Sigmoid colon (tissue), 7 donors: ENCODE measurements at places on chromosomes 4 and X. TPM values are rescaled to one million over a fixed set of nuclear protein-coding genes. Genes with fewer than 3 reads are reported as not detected.

- H3K4me3 ChIP-seq = no peak overlapping the region
- H3K27ac ChIP-seq = no peak overlapping the region
- H3K4me1 ChIP-seq = no peaks in the 10 kb centered on the region
- no peaks in the 10 kb centered on the region for H3K36me3 ChIP-seq
- H3K27me3 ChIP-seq = no peaks in the 10 kb centered on the region
Observed at GRCh38 chr4:33161202-33161601, 2441.0 kb downstream of the PCDH7 start.

DNA sequence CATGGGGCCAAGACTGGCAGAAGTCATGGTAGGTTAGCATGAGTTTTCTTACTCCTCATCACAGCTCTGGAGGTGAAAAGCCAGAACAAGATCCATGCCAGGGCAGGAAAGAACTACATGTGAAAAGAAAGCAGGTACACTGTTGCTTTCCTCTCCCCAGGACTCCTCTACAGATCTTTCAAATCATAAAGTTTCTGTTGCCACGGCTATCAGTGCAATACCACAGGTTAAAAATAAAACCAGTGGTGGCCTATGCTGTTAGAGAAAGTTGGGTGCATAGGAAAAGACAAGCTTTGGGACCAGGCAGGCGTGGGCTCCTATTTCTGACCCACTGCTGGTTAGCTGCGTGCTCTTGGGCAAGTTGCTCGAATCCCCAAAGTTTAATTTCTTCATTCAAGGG is 81.4 kb downstream of the SH3RF1 start:
- H3K4me1 ChIP-seq = no peaks in the 10 kb centered on the region
- H3K27ac ChIP-seq = no peak overlapping the region
- no peak overlapping the region for H3K4me3 ChIP-seq
- H3K36me3 ChIP-seq = no peaks in the 10 kb centered on the region
- H3K27me3 ChIP-seq = no peaks in the 10 kb centered on the region

The HTRA3 gene
- total RNA-seq = 49.6 TPM

- no peak overlapping the region for H3K4me3 ChIP-seq
- H3K4me1 ChIP-seq = no peaks in the 10 kb centered on the region
- H3K36me3 ChIP-seq = no peaks in the 10 kb centered on the region
Observed at GRCh38 chr4:104860238-104861123, 286.2 kb upstream of the TET2 start.

DNA sequence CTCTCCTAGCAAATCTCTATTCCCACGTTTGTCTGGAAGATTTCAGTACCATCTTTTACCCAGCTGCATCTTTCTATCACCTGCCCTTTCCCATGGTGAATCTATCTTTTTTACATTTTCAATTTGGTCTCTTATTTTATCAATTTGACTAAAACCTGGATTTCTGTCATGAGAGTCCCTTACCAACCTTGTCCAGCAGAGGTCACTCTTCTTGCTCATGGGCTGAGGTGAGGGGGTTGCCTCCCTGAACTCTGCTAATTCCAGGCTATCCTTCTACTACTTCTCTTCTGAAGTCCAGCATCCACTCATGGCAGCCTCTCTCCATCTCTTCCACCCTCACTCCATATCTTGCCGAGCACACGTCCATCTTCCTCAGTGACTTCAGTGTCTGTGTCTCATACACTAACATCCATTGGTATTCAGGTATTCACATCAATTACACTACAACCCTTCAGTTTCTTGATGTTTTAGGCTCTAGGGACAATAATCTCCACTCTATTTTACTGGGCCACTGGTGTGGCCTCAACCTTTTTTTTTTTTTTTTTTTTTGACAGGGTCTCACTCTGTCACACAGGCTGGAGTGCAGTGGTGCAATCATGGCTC is 17.8 kb upstream of the ZNF827 start:
- no peaks in the 10 kb centered on the region for H3K36me3 ChIP-seq
- H3K27me3 ChIP-seq = no peaks in the 10 kb centered on the region
- no peak for DNase-seq
- no peaks in the 10 kb centered on the region for H3K4me1 ChIP-seq
- no peak overlapping the region for H3K27ac ChIP-seq

DNA sequence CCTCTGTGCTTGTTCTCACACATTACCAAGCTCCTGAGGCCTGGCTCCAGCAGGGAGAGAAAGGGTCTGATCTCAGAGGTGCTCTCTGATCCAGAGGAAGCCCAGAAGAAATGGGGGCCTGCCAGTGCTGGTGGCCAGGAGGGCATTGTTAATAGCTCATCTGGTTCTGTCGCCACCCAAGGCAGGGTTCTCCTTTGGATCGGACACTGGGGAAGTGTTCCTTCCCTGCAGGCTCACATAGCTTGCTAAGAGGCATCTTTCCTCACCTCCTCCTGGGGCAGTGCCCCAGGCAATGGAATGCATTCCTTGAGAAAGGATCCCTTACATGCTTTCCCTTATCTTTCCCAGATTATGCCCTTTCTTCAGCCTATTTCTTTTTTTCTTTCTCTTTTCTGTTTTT is 53.8 kb downstream of the RBM47 start:
- H3K27ac ChIP-seq = no peak overlapping the region
- no peaks in the 10 kb centered on the region for H3K36me3 ChIP-seq
- no peak overlapping the region for H3K4me3 ChIP-seq
- peaks cover 6% of the 10 kb centered on the region for H3K4me1 ChIP-seq
- no peaks in the 10 kb centered on the region for H3K27me3 ChIP-seq

DNA sequence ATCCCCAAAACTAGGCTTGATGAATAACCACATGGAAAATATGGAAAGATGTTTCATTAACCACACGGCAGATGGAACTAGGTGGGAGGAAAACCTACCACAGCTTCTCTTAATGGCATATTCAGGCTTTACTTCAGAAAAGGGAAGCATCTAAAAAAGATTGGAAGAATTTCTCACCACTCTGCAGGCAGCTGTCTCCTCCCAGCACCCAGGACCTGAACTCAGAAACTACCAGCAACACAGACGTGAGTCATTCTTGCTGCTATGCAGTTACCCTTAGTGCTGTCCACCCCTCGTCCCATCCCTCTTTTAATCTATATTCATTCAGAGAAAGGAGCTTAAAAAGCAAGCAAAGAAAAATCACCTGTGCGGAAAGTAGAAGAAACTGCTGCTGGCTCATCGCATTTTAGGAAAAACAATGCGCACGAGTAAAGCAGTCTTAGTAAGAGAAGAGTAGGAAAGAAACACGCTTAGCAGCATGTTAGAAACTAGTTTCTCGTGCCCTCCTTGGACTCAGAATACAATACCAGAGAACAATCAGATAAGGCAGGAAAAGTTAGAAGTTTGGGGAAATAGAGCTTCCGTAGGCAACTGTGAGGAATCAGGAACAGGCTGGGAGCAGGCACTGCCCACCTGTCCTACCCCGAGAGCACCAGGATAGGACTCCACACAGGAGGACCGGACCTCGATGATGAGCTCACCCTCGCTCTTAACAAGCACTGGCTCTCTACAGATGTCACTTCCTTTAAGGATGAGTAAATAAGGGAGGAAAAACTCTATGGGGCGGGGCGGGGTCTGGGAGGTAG is 48.1 kb upstream of the ENPP6 start:
- DNase-seq = no peak
- H3K27ac ChIP-seq = no peak overlapping the region
- no peak overlapping the region for H3K4me3 ChIP-seq
- H3K4me1 ChIP-seq = peaks cover 8% of the 10 kb centered on the region

The CYBB gene
- total RNA-seq = 28.5 TPM

- H3K27ac ChIP-seq = no peak overlapping the region
- H3K27me3 ChIP-seq = no peaks in the 10 kb centered on the region
- no peaks in the 10 kb centered on the region for H3K36me3 ChIP-seq
- H3K4me3 ChIP-seq = no peak overlapping the region
- no peaks in the 10 kb centered on the region for H3K4me1 ChIP-seq
- DNase-seq = no peak
Observed at GRCh38 chr4:1784789-1785591, 8.1 kb upstream of the FGFR3 start.

- no peaks in the 10 kb centered on the region for H3K4me1 ChIP-seq
- no peaks in the 10 kb centered on the region for H3K27me3 ChIP-seq
- H3K36me3 ChIP-seq = no peaks in the 10 kb centered on the region
- H3K4me3 ChIP-seq = no peak overlapping the region
- no peak overlapping the region for H3K27ac ChIP-seq
Observed at GRCh38 chrX:16666541-16666940, 16.6 kb downstream of the S100G start.

The DMD gene
- total RNA-seq = 183 TPM

The ADGRL3 gene
- 6.9 TPM for total RNA-seq

The SERTM2 gene
- total RNA-seq = 1.4 TPM

GRCh38 chrX:82648062-82648461 is 860.0 kb upstream of the POU3F4 start:
- H3K27me3 ChIP-seq = no peaks in the 10 kb centered on the region
- no peak overlapping the region for H3K27ac ChIP-seq
- H3K4me3 ChIP-seq = no peak overlapping the region
- no peaks in the 10 kb centered on the region for H3K4me1 ChIP-seq
